Right lung (tissue), 10 donors: ENCODE measurements at places on chromosomes 2 and 18. TPM values are rescaled to one million over a fixed set of nuclear protein-coding genes. Genes with fewer than 3 reads are reported as not detected.

GRCh38 chr18:36217348-36217747, 30.1 kb downstream of the MOCOS start:
- no peak for DNase-seq

- DNase-seq: no peak
These were observed 136.6 kb downstream of the SPAG16 start for GRCh38 chr2:213420828-213421385.

- no peak for DNase-seq
These were observed 43.2 kb upstream of the FHL2 start for GRCh38 chr2:105442056-105442455.

Gene KLHL41
- polyA plus RNA-seq: 2.8 TPM
